Activated T-helper 2 cell treated with anti-CD3 and anti-CD28 coated beads, Interferon-gamma antibody, Interleukin-2, Interleukin-4, amounts not matched to agents 10 μg/mL and 5 μg/mL and 100 μg/mL, durations not matched to agents 14 hours and 24 hours and 36 hours (primary cell): ENCODE measurements at places on chromosomes 1 and 21.

GRCh38 chr1:71634159-71634558 lies 553.3 kb upstream of the ZRANB2 start:
- H3K4me1 ChIP-seq = no peaks in the 10 kb centered on the region
- no peak for DNase-seq
- H3K27me3 ChIP-seq = no peaks in the 10 kb centered on the region
- H3K27ac ChIP-seq = no peak overlapping the region

DNA sequence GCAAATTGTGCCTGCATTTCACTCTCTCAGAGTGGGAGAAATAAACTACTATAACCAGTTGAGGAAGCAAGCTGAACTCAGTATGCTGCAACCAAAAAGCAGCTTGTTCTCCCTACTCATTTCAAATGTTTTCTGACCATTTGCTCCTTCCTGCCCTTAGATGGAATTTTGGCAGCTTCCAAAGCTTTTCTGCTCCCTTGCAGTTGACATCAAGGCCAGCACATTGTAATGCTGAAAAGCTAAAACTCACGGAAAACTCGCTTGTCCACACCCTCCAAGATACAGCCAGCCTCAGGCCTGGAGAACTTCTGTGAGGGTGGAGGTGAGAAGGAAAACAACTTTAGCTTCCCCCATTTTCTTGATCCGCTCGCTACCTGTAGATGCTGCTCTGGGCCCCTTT lies 5.0 kb upstream of the CHML start:
- no peak overlapping the region for H3K27ac ChIP-seq
- H3K36me3 ChIP-seq = peaks cover 3% of the 10 kb centered on the region
- no peak overlapping the region for H3K4me3 ChIP-seq
- DNase-seq = no peak
- H3K27me3 ChIP-seq = no peaks in the 10 kb centered on the region

DNA sequence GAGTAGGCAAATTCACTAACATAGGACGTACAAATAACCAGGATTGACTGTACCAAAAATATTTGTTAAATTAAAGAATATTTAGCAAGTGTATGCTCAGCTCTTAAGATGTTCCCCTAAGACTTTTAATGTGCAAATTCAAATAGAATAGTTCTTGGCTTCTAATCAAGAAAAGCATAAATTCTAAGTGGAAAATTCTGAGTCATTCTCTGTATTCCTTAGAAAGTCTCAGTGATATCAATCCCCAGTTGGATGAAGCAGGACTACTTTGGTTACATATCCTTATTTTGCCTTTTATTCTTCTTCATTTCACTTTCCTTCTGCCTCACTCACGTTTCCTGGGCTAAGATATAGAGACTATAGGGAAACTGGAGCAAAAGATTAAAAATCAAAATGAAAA lies 130.2 kb downstream of the IFI44 start:
- H3K36me3 ChIP-seq = no peaks in the 10 kb centered on the region
- H3K27ac ChIP-seq = no peak overlapping the region
- no peaks in the 10 kb centered on the region for H3K27me3 ChIP-seq
- H3K4me1 ChIP-seq = no peaks in the 10 kb centered on the region
- no peak overlapping the region for H3K4me3 ChIP-seq
- no peak for DNase-seq

- no peak overlapping the region for H3K27ac ChIP-seq
- H3K36me3 ChIP-seq = peaks cover 3% of the 10 kb centered on the region
- no peak overlapping the region for H3K4me3 ChIP-seq
- no peaks in the 10 kb centered on the region for H3K27me3 ChIP-seq
- DNase-seq = peak; percentile 37
Measured at GRCh38 chr1:110412576-110412975, 5.1 kb upstream of the LAMTOR5 start.

DNA sequence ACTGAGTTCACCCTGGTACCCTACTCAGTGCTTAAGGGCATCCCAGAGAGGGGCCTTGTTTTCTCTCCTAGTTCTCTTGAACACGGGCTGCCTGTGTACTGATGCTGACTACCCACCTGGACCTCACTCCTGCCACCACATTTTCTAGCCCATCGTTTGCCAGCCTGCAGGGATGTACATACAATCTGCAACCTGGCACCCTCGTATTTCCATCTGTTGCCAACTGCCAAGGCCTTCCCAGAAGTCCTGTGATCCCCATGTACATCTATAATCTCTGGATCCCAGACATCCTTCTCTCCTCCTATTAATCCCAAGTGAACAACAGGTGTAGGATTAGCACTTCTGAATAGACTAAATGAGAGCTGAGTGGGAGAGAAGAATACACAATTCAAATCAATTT lies 212.0 kb downstream of the SLC45A1 start:
- peaks cover 34% of the 10 kb centered on the region for H3K36me3 ChIP-seq
- H3K27ac ChIP-seq = no peak overlapping the region
- no peak for DNase-seq
- H3K4me3 ChIP-seq = no peak overlapping the region

GRCh38 chr21:41869771-41870170 lies 9.4 kb downstream of the PRDM15 start:
- H3K27ac ChIP-seq = no peak overlapping the region
- no peak overlapping the region for H3K4me3 ChIP-seq
- H3K27me3 ChIP-seq = no peaks in the 10 kb centered on the region
- peaks cover 9% of the 10 kb centered on the region for H3K36me3 ChIP-seq

- H3K27ac ChIP-seq = no peak overlapping the region
- peak; percentile 27 for DNase-seq
- H3K36me3 ChIP-seq = no peaks in the 10 kb centered on the region
- H3K4me3 ChIP-seq = no peak overlapping the region
- peaks cover 3% of the 10 kb centered on the region for H3K4me1 ChIP-seq
Measured at GRCh38 chr1:153404768-153405167, 11.6 kb upstream of the S100A7A start.
